NB4 (cell line): ENCODE measurements at places on chromosomes 12 and 14.
A peak's percentile ranks its signal among the peaks of the same experiment; 100 is the strongest.

DNA sequence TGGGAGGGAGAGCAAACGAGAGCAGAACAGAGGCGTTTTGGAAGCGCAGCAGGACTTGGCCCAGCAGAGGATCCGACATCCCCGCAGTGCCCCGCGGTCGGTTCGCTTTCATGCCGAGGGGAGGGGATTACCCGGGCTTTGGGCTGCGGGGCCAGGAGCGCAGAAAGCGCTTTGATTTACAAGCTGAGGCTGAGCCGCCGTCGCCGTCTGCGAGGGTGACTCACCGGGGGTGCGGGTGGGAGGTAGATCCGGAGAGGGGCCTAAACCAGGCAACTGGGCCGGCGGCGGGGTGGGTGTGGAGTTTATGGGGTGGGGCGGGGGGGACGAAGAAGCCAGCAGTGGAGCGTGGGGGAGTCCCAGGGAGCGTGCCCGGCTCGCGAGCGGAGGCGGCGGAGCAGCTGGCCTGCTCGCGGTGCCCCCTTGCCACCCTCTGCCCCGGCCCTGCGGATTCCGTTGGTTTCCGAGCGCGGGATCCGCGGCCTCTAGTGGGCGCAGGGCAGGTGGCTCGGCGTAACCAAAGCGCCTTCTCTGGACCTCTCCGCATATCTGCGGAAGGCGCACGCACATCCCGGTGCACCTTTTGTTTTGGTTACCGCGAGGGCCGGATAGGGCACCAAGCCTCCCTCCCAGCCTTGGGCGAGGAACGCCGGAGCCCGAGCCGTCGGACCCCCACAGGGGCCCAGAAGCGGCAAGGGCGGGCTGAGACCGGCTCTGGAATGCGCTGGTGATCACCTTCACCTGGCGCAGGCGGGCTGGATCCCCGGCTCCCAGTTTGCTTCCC lies 2.6 kb downstream of the SIX4 start:
- peak; percentile 61 for DNase-seq

- DNase-seq, result no peak
These were observed 55.6 kb upstream of the NOS1 start for GRCh38 chr12:117417004-117417403.

GRCh38 chr14:75010472-75011093 lies 7.9 kb downstream of the EIF2B2 start:
- DNase-seq, result no peak

GRCh38 chr14:81565441-81566290 lies 32.0 kb upstream of the SEL1L start:
- DNase-seq, result peak; percentile 41

DNA sequence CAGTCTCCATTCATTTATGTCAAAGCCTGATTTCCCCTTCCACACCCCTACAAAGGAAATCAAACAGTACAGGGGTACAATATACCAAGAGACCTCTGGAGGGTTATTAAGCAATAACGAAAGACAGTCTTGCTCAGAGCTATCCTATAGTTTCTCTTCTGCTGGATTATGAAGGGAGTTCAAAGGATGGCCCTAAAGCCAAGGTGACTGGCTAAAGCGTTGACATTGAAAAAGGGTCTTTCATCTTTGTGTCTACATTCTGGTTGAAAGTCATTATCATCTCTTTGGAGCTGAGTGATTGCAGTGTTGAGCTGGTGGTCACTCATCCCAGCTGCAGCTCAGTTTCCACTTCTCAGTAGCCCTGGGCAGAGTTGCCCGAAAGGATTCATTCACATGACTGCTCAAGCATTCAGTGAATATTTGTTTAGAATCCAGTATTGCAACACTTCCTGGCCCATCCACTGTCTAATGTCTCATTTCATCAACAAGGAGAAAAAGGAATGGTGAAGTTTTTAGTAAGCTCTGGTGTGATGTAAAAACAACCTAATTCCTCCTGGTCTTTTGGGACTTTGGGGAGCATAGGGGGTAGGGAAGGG lies 19.2 kb upstream of the TBX5 start:
- no peak for DNase-seq
